H9 (cell line): ENCODE measurements at places on chromosomes 5 and 9. TPM values are rescaled to one million over a fixed set of nuclear protein-coding genes. Genes with fewer than 3 reads are reported as not detected.

GRCh38 chr5:52864884-52865283 is 77.2 kb downstream of the ITGA1 start:
- H3K27ac ChIP-seq = no peak overlapping the region
- H3K4me3 ChIP-seq = no peak overlapping the region
- no peaks in the 10 kb centered on the region for H3K36me3 ChIP-seq
- DNase-seq = no peak
- H3K4me1 ChIP-seq = no peaks in the 10 kb centered on the region
- H3K27me3 ChIP-seq = no peaks in the 10 kb centered on the region

Gene IRX2
- 91.6 and 94.4 TPM in 2 replicates for total RNA-seq

DNA sequence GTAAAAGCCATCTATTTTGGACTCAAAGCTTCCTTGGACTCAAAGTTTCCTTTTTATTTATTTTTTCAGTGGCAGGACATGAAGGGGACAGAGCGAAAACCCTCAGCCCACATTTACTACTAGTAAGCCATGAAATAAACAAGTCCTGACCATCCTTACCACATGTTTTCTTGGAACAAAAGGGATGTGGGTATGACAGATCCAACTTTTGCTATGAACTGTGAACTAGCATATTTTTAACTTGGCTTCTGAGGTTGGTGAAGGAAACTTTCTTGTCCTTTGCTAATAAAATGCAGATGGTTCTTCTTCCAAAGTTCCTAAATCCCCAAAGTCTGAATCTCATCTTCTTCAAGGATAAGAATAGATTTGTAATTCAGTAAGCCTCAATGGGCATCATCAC is 122.7 kb upstream of the TNC start:
- no peaks in the 10 kb centered on the region for H3K36me3 ChIP-seq
- DNase-seq = no peak
- no peaks in the 10 kb centered on the region for H3K27me3 ChIP-seq
- H3K4me1 ChIP-seq = no peaks in the 10 kb centered on the region
- no peak overlapping the region for H3K27ac ChIP-seq

DNA sequence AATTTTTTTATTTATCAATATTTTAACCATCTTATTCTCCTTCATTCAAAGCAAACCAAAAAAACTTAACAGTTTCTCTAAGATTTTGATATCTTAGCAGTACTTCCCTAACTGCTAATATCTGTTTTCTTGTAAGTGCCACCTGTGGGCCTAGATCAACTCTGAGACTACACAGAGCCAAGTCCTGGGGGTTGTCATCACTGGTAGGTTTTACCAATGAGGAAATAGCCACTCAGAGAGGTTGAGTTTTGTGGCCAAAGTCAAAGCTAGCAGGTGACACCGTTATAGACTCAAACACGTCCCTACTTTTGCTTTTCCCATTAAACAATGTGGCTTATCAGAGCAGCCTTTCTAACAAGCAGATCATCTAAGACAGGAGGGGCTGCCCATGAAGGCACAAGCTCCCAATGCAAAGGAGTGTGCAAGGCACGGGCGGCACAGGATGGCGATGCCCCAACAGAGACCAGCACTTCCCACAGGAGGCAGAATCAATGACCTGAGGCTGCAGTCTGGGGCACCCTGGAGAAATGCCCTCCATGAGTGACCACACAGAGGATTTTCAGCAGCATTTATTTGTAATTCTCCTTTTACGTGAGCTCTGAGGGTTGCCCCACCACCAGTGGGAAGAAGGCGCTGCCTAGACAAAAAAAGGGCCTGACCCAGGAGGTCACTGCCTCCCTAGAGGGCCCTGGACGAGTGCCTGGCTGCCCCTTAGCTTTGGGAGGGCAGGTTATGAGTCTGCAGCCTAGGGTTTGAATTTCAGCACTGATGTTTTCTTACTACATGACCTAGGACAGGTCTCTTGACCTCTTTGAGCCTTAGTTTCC is 7.4 kb downstream of the TBC1D2 start:
- H3K4me1 ChIP-seq = peaks cover 3% of the 10 kb centered on the region
- no peaks in the 10 kb centered on the region; the same call in 2 of the 3 replicates for H3K36me3 ChIP-seq
- DNase-seq = no peak
- H3K27me3 ChIP-seq = no peaks in the 10 kb centered on the region

Gene EXOSC2
- total RNA-seq = 92.0 and 94.5 TPM in 2 replicates
